ENCODE measurements at places on chromosomes 4 and X.

GRCh38 chr4:3871181-3871852 lies 105.1 kb downstream of the ADRA2C start:
- no peak for DNase-seq

- no peak for DNase-seq
Measured at GRCh38 chr4:139624441-139625092, 41.1 kb upstream of the MGST2 start.

GRCh38 chr4:52989865-52990264 lies 127.7 kb downstream of the RASL11B start:
- DNase-seq, result no peak

GRCh38 chr4:153204728-153205648 lies 745 bp downstream of the TRIM2 start:
- no peak for DNase-seq

DNA sequence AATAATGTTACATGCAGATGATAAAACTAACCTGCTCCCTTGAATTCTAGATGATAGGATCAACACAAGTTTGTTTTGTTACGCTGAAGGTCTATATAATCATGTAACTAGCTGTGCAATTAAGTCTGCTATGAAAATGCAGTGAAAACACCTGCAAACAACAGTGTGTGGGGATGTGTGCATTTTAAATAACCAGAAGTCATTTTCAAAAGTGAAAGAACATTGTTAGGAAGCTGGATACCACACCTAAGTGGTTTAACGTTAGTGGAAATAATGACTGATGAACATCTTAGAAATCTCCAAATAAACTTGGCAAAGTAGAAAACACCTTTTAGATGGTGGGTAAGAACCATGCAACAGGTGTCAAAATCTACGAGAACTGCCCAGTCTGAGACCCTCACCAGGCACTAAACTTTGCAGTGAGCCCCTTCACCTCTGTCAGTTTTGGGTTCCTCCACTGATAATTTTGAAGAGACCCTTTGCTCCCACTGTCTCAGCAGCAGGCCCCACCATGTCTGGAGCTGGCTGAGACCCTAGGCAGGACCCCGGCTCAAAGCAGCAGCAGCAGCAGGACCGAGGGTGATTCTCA lies 36.6 kb downstream of the CHST7 start:
- DNase-seq, result no peak

DNA sequence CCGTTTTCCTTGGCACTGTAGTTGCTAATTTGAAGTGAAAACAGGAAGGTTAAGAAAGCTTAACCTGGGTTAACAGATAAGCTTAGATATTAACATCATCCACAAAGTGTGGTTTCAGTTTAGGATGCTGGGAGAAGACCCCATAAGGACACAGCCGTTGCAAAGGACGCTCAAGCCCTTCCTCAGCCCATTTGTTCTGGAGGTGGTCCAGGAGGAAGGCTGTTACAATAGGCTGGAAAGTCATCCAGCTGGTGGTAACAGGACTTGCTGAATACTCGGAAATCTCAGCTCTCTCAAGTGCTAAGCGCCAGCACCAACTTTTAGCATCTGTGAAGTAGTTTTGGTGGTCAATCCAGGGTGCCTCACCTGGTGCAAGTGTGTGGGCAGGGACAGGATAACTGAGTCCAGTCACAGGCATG lies 14.2 kb downstream of the CHST7 start:
- no peak for DNase-seq

GRCh38 chr4:155659176-155659575 lies 7.5 kb upstream of the GUCY1A1 start:
- DNase-seq, result no peak

- no peak for DNase-seq
Measured at GRCh38 chr4:118287711-118288451, 64.9 kb downstream of the PRSS12 start.

DNA sequence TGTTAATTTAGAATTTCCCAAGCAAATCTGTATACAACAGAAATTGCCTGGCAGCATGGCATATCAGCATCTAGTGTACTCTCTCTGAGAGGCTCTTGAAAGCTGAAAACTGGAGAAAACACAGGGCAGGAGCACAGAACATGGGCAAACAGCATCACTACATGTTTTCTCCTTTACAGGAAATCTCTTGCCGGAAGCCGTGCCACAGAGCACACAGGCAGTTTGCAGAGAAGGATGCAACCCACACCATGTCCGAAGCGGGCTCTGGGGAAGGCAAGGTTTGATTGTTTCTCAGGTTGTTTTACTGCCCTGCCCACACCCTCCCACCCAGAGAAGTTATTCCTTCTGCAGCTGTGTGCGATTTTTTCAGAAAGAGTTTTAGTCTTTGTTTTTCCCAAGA lies 41.1 kb upstream of the FAM9C start:
- no peak for DNase-seq

DNA sequence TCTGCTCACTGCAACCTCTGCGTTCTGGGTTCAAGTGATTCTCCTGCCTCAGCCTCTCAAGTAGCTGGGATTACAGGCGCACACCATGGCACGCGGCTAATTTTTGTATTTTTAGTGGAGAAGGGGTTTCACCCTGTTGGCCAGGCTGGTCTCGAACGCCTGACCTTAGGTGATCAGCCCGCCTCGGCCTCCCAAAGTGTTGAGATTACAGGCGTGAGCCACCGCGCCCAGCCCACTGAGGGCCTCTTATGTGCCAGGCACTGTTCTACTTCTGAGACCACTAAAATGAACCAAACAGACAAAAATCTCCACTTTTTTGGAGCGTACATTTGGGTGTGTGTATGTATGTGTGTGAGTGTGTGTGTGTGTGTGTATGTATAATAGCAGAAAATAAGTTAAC lies 117.2 kb upstream of the H2AZ1 start:
- DNase-seq, result no peak

- no peak for DNase-seq
Measured at GRCh38 chrX:30593440-30594200, 16.1 kb upstream of the TASL start.

GRCh38 chrX:141405486-141405852 lies 163.2 kb upstream of the SPANXC start:
- no peak for DNase-seq

GRCh38 chr4:88001871-88002270 lies 5.6 kb upstream of the PKD2 start:
- no peak for DNase-seq

- no peak for DNase-seq
Measured at GRCh38 chr4:127997534-127998388, 32.6 kb downstream of the ABHD18 start.

- DNase-seq, result no peak
Measured at GRCh38 chrX:77427611-77428010, 19.6 kb upstream of the FGF16 start.

DNA sequence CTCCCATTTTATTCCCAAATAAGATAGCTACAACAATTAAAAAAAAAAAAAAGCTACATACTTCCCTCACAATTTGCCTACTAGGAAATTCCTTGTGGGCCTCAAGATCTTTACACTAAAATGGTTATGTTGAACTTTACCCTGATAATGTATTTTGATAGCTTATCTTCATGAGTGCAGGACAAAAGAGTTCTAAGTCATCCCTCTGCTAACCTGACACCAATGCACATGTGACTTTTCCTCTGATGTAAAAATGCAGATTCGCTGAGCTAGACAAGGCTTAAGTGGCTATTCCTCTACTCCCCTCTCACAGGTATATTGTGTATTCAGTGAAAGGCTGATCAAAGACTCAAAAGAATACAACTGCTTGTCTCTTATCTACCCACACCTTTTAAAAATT lies 22.5 kb downstream of the ELF2 start:
- DNase-seq, result no peak

DNA sequence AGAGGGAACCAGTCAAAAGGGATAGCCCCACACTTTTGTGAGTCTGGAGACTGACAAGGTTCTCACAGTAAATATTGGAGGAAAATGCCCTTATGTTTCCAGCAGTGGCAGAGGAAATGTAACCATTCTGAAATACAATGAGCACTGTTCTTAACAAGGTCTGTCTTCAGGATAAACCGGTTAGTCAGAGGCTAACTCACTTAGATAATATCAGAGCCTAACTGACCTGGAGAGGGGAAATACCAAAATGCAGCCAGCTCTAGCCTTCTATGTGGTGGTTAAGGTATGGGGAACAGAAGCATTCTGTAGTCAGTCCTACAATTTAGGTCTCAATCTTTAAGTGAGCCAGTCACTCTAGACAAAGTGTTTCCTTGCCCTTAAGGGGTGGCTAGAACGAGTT lies 70.8 kb downstream of the TBCK start:
- no peak for DNase-seq
